RKO (cell line): ENCODE measurements at places on chromosomes 3 and 15.
A peak's percentile ranks its signal among the peaks of the same experiment; 100 is the strongest.

DNA sequence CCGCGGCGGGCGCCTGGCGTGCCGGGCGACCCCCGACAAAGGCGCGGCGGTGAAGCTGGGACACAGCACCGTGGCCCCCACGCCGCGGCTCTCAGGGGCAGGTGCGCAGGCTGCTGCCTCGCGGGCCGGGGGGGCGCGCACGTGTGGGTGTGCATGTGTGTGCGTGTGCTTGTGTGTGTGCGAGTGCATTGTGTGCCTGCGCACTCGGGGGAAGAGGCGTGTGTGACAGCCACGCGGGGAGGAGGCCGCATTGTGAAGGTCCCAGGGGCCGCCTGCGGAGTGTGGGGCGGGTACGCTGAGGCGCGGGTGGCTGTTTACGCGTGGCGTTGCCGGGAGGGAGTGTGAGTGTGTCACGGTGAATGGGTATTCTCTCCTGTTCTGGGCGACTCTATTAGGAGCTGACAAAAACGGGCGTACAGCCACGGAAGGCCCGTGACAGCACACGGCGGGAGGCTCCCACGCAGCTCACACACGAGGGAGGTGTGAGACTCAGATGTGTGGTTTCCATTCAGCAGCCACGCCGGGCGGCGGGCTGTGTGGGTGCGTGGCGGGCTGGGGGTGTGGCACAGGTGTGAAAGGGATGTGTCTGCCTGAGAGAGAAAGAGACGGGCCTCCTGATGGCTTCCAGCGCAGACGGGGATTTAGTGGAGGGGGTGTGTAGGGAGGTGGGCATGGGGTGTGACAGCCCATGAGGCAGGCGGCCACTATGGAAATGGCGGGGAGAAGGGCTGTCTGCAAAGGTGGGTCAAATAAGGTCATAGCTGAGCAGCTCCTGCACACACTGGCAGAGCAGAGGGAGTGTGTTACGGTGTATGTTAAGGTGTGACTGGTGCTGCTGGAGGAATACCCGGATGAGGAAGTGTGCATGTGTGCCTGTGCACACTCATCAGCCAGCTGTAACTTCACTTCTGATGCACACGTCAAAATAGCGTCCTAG, 750 bp downstream of the PODXL2 start:
- peak; percentile 53 for DNase-seq

DNA sequence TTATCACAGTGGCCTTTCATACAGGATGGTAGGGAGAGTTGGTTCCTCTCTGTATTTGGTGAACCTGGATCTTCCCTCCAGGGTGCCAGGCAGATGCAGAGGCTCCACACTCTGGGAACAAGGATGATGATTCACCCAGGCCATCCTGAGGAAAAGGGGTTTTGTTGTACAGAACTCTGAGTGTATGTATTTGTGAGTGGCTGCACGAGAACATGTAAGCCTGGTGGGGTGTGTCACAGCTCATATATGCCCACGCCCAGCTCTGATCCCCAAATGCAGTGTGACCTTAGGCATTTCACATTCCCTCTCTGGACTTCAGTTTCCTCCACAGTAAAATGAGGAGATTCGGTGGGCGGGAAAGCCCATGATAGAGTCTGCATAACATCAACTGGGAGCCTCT, 11.6 kb upstream of the CILP start:
- no peak for DNase-seq

DNA sequence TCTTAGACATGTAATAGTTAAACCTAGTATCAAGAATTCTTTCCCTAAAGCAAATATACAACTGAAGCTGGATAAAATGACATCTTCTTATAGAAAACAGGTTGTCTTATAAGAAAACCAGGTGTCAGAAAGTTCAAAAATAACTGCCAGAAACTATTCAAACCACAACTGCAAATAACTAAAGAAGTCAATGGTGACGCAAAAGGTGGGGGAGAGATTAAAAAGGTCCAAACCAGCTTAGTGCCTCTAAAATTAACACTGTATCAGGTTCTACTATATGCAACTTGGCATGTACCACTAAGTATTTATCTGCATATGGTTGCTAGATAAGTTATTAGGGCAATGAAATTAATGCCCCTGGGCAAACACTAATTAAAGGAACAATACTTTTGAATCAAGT, 136.8 kb downstream of the TBL1XR1 start:
- no peak for DNase-seq

DNA sequence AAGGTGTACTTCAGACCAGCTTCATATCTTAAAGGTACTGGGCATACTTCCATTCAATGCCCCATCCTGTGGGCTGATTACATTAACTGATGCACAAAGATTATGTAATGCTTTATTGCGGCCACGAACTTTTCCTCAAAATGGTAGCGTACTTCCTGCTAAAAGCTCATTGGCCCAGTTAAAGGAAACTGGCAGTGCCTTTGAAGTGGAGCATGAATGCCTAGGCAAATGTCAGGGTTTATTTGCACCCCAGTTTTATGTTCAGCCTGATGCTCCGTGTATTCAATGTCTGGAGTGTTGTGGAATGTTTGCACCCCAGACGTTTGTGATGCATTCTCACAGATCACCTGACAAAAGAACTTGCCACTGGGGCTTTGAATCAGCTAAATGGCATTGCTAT, 3.4 kb downstream of the SKIL start:
- DNase-seq, result no peak

DNA sequence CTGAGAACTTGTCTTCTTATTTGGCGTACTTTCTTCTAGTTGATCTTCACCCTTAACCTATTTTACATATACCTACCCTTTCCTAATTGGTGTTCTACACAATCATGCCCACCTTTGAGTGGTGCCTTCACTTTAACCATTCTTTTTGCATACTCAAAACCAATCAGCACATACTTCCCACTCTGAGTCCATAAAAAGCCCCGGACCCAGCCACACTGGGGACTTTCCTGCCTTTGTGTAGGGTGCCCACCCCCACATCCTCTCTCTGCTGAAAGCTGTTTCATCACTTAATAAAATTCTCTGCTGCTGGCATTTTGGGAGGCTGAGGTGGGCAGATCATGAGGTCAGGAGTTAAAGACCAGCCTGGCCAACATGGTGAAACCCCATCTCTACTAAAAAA, 15.9 kb upstream of the CHST2 start:
- DNase-seq, result no peak

- DNase-seq, result no peak
Observed at GRCh38 chr3:171251835-171252234, 208.4 kb downstream of the TNIK start.

GRCh38 chr15:67796196-67797127, 28.8 kb upstream of the SKOR1 start:
- no peak for DNase-seq

DNA sequence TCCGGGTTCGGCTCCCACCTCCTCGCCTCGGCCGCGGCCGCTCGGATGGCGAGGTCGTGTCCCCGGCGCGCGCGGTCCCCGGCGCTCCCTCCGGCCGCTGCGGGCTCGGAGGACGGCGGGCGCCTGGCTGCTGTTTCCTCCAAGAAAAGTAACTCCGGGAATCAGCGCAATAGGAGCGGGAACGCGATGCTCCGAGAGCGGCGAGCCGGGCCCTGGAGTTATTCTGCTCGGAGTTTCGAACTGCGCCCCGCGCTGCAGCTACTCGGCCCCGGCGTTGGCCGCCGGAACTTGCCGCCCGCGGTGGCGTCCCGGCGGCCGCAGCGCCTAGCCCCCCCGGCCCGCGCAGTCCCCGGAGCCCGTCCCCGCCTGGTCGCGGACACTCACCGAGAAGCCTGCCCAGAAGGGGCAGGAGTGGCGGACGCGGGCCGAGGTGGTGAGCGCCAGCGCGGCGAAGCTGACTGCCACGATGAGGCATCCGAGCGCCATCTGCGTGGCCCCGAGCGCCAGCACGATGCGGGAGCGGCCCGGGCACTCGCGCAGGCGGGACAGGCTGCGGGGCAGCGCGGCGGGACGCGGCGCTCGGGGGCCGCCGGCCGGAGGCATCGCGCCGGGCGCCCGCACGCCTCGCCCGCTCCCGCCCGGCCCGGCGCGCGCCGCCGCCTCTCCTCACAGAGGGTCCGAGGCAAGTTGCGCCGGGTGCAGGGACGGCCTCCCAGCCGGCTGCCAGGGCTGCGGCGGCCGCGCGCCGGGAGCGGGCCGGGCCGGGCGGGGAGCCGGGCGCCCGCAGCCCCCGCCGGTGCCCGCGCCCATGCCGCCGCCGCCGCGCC, 251.9 kb downstream of the TJP1 start:
- no peak for DNase-seq

DNA sequence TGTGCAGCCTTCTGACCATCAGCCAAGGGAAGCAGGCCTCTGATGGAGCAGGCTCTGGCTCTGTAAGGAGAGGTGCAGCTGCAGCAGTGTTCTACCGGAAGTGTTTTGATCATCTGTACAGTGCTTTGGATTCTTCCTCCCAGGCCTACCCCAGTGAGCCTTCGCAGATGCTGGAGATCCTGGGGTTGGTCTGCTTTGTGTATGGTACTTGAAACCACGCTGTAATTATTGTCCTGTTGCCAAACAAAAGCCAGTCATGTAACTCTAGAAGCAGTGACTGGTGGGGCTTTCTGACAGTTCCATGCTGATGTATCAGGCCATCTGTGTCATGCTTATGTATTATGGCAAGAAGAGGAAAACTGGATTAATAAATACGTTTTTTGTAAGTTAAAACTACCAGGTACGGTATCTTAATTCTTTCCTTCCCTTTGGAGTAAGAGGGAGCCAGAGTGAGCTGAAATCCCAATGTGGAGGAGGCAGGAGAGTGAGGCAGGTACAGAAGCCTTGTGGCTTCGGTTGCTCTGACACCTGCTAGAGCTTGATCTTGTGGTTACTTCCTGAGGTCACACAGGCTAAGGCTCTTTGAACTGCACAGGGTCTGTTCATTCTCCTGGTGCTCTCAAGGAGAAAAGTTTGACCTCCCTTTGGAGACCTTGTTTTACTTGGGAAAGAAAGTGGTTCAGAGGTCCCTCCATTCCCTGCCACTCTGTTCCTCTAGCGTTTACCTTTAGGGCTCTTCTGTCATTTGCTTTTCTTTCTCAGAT, 3.7 kb downstream of the TMEM42 start:
- no peak for DNase-seq

- DNase-seq, result no peak
Observed at GRCh38 chr3:11212784-11213183, 58.5 kb downstream of the HRH1 start.

- no peak for DNase-seq
Observed at GRCh38 chr15:92095693-92096092, 242.2 kb downstream of the SLCO3A1 start.

DNA sequence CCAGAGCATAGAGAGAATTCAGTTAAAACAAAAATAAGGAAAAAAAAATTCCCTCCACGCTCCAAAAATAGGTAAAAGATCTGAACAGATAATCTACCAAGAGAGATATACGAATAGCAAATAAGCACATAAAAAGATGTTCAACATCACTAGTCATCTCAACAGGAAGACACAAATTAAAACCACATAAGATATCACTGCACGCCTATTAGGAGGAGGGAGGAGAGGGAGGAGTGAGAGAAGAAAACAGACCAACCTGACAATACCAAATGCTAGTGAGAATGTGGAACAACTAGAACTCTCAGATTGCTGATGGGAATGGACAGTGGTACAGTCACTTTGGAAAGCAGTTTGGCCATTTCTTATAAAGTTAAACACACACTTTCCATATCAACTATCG, 212.5 kb downstream of the FMN1 start:
- DNase-seq, result no peak

GRCh38 chr3:194989241-194989640, 281.7 kb downstream of the XXYLT1 start:
- DNase-seq, result no peak

- DNase-seq, result peak; percentile 99
Observed at GRCh38 chr15:68586274-68586961, 7.6 kb downstream of the CORO2B start.

DNA sequence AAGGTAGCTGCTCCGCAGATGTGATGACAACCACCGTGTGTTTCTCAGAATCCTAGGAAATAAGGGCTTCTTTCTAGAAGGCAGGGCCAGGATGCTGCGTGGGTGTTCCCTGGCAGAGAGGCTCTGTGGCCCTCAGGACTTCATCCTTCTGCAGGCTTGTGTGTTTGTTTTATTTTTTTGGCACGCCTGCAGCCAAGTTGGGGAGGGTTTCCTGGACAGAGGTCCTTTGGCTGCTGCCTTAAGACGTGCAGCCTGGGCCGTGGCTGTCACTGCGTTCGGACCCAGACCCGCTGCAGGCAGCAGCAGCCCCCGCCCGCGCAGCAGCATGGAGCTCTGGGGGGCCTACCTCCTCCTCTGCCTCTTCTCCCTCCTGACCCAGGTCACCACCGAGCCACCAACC, at the start of gene CLEC3B:
CLEC3B (plus strand) TSS at position 266 of the 400 bp plus-strand sequence; CDS start at position 326, 60 bp downstream.
- DNase-seq, result no peak

DNA sequence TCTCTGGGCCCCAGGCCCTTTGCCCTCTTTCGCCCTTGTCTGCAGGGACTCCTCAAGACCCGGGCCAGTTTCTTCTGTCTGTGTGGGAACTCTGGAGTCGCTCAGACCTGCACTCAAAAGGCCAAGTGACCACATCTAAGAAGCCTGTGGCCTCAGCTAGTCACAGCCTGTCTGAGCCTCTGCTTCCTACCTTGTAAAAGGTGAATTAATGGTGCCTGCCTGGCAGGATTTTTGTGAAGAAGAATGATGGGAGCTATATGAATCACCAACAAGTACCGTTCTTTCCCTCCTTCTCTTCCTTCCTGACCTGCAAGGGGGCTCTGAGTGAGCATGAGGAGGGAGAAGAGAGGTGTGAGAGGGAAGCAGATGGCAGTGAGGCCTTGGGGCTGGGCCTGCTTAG, 7.5 kb downstream of the PLIN1 start:
- DNase-seq, result no peak

DNA sequence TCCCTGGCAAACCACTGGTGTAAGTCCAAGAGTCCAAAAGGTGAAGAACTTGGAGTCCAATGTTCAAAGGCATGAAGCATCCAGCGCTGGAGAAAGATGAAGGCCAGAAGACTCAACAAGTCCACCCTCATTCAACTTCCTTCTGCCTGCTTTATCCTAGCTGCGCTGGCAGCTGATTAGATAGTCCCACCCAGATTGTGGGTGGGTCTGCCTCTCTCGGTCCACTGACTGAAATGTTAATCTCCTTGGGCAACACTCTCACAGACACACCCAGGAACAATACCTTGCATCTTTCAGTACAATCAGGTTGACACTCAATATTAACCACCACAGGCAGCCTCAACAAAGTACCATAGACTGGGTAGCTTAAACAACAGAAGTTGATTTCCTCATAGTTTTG, 245.9 kb upstream of the IGF1R start:
- DNase-seq, result no peak

DNA sequence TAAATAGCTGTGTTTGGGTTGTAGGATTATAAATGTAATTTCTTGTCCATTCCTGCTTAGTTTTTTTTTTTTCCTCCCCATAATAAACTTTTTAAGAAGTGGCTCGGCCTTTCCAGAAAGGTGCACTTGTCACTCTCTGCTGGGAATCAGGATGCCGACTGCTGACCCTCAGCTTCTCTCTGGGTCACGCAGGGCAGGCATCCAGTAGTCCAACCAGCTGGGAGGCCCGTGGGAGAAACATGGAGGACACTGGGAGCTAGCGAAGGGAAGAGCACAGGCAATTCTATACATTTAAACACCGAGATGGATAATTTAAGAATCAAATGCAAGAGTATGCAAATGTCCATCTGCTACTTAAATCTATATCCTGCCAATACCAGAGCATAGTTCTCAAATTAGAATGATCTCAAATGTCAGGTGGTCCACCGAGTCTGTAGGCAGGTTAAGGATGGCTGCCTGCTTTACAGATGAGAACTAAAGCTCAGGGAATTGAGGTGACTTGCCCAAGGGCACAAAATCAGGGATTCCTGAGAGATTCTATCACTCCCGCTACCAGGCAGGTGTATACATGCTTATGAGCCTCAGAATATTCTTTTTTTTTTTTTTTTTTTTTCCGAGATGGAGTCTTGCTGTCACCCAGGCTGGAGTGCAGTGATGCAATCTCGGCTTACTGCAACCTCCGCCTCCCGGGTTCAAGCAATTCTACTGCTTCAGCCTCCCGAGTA, 64.5 kb downstream of the DAPK2 start:
- no peak for DNase-seq
